Heart right ventricle (tissue), 16 donors: ENCODE measurements at places on chromosomes 6 and 20. TPM values are rescaled to one million over a fixed set of nuclear protein-coding genes. Genes with fewer than 3 reads are reported as not detected.

The RBM24 gene
- polyA plus RNA-seq, result 207 TPM

The CYP39A1 gene
- 4.0 TPM for polyA plus RNA-seq

The HDDC2 gene
- polyA plus RNA-seq, result 103 TPM

The NFKBIL1 gene
- 18.5 TPM for polyA plus RNA-seq

The ZNF341 gene
- 3.7 TPM for polyA plus RNA-seq

The C2 gene
- 1.1 TPM for polyA plus RNA-seq

The LTA gene
- polyA plus RNA-seq, result 0.44 TPM
